Lower leg skin (tissue), 4 donors: ENCODE measurements at places on chromosomes 5 and 9.

- no peak for DNase-seq
These were observed 103.3 kb downstream of the SREK1 start for GRCh38 chr5:66247176-66247960.

GRCh38 chr9:125172031-125172755 lies 17.4 kb downstream of the PPP6C start:
- peak; percentile 84 for DNase-seq

DNA sequence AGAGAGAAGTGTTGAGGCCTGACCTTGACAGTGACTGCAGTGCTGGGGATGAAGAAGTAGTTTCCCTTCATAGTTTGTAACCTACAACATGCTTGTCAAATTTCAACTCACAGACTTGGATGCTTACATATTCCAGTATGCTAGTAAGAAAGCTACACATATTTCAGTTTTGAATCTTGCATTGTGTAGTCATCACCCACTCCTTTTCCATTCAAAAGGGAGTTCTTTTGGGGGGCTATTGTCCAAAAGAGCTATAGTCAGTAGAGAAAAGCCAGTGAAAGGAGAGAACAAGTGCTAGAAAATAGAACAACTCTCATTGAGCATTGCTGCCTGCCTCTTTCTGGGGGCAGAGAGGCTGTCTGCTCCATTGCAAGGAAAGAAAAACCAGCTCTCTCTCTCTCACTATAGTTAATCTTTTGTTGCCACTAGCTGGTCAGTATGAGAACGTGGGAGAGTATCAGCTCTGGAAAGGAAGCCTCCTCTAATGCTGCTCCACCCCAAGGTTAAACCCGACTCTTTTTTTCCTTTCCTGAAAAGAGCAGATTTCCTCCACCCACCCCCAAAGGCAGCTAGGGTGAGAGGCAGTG lies 7.3 kb downstream of the ASTN2 start:
- DNase-seq = no peak

- no peak for DNase-seq
These were observed 86.4 kb downstream of the MED10 start for GRCh38 chr5:6291961-6292360.

DNA sequence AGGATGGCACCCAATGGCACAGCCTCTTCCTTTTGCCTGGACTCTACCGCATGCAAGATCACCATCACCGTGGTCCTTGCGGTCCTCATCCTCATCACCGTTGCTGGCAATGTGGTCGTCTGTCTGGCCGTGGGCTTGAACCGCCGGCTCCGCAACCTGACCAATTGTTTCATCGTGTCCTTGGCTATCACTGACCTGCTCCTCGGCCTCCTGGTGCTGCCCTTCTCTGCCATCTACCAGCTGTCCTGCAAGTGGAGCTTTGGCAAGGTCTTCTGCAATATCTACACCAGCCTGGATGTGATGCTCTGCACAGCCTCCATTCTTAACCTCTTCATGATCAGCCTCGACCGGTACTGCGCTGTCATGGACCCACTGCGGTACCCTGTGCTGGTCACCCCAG lies 25.4 kb downstream of the HRH2 start:
- DNase-seq = no peak

DNA sequence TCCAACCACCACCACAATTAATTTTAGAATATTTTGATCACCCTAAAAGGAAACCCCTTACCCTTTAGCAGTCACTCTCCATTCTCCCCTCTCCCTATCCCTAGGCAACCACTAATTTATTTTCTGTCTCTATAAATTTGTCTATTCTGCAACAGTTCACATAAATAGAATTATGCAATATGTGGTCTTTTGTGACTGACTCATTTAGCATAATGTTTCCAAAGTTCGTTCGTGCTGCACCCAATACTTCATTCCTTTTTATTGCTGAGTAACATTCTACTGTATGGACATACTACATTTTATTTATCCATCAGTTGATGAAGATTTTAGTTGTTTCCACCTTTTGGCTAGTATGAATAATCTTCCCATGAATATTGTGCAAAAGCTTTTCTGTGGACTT lies 18.2 kb upstream of the CDC20B start:
- no peak for DNase-seq

DNA sequence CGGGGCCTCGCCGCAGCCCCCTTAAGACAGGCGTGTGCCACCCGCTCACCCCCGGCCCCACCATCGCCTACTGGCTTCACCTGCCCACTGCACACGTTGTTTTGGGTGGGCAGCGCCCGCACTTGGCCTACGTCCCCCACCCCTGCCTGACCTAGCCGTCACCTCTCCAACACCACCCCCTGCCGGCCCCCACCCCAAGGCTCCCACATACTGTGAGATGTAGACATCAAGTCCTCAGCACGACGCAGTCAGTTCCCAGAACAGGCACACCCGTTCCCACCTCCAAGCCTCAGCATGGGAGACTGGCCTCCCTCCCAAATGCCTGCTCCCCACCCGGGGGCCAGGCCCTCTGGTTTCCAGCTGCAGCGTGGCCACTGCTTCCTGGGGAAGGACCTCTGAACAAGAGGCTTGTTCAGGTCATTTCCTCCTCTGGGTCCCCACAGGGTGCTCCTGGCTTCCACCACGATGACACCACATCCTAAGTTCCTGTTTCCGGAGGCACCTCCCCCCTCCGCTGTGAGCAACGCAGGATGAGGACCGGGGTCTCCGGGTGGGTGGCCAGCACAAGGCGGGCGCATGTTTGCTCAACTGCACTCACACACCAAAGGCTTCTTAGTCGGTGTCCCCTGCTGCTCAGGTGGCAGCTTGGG lies 11.3 kb downstream of the DBN1 start:
- no peak for DNase-seq

DNA sequence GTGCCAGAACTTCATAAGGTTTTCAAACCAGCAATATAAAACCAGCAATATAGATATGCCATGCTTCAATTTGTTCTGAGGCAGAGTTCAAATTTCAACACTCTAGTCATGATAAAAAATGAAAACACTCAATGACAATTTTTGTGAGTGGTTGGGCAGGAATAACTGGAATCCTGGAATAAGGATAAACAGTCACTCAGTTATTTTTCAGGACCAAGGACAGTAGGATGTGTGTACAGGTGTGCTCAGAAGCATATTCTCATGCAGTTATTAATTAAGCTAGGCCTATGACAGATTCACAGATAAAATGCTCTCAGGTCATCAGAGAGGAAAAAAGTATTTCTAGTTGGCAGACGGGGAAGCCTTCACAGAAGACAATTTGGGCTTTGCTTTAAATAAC lies 117.3 kb upstream of the PPP2R2B start:
- DNase-seq = no peak

DNA sequence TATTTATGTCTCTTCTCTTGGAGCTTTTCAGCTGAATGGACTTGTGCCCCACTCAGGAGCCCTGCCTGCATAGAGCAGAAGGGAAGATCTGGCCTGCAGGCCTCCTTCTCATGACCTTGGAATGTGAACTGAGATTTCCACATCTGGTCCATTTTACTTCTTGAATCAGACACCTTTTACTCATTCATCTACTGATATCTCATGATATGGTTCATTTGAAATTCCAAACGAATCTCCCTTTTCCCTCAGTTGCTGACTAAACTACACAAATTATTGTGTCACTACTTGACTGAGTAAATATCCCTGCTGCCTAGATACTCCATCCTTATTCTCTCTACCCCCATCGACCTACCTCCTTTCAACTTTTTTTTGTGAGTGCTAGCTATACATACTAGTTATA lies 138.7 kb downstream of the PLCXD3 start:
- no peak for DNase-seq

DNA sequence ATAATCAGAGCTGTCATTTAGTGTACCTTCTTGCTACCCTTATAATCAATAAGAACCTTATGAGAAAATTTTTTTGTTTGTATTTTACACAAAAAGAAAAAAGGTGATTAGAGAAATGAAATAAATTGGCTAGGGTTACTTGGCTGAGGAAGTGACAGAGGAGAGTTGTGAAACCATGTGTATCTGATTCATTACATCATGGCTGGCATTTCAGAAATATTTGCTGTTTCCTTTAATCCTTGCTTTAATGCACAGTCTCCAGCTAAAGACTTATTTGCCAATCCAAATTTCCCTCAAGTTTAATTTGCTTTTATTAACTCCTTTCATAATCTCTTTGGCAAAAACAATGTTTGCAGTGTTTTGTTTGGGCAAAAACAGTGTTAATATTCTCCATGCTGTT lies 543.1 kb downstream of the KIF4B start:
- DNase-seq = no peak

DNA sequence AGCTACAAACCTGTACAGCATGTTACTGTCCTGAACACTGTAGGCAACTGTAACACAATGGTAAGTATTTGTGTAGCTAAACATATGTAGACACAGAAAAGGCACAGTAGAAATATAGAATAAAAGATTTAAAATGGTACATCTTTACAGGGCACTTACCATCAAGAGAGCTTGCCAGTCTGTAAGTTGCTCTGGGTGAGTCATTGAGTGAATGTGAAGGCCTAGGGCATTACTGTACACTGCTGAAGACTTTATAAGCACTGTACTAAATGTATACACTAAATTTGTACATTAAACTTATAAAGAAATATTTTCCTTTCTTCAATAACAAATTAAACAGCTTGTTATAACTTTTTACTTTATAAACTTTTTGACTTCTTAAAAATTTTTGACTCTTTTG lies 20.5 kb downstream of the ADRB2 start:
- DNase-seq = no peak

DNA sequence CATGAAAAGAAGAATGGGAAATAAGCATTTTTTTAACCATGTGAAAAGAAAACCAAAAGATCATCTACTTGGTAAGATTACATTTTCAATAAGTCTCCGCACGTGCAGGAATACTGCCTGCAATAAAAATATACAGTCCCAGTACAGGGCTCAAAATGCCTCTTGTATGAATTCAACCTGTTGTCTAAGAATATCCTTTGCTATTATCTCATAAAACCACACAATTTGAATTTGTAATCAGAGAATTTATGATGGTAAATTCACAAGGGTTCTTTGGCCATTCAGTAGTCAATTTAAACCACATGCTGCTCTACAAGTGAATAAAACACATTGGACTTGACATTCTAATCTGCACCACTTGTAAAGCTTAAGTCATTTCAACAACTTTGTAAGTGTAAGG lies 46.6 kb downstream of the ST8SIA4 start:
- DNase-seq = no peak

GRCh38 chr9:131668439-131669268 lies 71.2 kb downstream of the RAPGEF1 start:
- no peak for DNase-seq

DNA sequence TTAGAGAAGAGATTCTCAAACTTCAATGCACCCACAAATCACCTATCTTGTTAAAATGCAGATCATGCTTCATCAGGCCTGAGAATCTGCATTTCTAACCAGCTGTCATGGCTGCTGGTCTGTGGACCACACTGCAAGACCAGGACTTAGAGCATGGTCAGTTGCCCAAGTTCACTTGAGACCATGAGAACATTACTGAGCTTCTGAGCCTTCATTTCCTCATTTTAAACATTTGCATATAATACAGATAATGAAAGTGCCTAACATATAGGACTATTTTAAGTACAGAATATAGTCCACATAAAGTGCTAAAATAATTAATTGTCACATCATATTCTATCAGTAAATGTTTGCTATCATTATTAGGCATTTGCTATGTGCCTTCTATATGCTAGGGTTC lies 260.8 kb upstream of the TNC start:
- no peak for DNase-seq

GRCh38 chr5:155872629-155873220 lies 454.2 kb upstream of the SGCD start:
- DNase-seq = no peak

DNA sequence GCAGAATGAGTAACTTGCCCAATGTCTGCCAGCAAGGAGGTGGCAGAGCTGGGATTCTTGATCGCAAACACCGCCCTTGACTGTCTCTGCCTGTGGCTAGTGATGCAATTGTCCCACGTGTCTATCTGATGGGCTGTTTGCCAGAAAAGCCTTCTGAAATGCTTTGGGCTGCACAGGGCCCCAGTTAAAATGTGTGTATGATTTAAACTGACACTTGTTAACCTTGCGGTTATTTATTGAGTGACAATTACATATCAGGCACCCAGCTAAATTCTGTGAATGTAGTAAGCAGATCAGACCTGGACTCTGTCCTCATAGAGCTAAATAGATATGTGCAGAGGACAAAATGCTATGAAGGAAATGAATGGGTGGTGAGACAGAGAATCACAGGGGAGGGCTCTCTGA lies 11.6 kb upstream of the IL12B start:
- no peak for DNase-seq

GRCh38 chr5:42361315-42361688 lies 61.9 kb upstream of the GHR start:
- no peak for DNase-seq

DNA sequence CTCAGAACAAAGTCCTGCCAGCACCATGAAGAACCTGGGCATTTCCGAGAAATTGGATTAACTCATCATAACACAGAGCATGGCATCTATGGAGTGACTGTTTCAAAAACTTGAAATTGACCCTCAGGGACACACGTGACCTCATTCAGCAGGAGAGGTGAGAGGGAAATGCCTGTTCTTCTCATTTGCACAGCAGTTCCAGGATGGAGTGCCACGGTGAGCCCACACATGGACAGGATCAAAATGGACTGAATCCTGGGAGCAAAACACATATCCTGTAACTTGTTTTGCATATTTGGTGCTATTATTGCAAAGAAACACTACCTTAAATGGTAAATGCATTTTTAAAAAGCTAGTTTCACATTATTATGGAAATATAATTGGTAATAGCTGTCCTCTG lies 256.1 kb upstream of the IRX2 start:
- no peak for DNase-seq

DNA sequence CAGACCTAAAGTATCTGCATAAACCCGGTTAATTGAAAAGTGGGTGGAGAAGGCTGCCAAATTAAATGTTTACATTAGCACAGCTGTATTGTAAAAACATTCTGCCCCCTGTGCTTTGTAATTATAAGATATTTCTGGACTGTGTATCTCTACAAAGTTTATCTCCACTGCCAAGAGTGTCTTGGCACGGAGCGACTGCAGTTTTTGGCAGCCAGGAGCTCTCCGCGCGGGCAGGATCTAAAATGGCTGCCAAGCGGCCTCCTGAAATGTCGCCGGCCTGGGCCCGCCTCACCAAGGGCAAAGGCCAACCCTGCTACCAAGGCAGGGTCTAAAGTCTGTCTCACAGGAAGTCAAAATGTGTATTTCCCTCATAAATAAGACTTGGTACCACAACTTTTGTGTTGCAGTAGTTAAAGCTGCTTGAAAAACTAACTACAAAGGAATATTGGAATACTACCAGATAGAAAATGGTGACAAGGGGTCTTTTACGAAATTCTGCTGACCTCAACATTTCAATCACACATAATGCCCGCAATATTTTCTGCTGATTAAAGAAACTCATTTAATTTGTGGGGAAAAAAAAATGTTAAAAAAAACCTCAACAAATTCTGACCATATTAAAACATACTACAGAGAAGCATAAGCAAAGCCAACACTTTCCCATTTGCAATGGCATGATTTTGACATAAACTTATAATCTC lies 110.4 kb downstream of the NFIB start:
- DNase-seq = peak; percentile 41

DNA sequence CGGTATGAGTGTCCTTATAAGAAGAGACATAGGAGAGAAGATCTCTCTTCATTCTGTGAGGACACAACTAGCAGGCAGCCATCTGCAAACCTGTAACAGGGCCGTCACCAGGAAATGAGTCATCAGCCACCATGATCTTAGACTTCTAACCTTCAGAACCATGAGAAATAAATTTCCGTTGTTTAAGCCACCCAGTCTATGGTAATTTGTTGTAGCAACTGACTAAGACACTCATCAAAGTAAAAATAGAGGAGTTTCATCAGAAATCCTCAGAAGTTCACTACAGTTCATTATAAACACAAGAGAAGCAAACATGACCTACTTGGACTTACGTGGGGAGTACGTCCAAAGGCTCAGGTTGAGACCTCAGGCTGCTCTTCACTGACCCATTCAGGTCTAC lies 357.7 kb downstream of the SEMA5A start:
- no peak for DNase-seq
